ENCODE measurements at places on chromosomes 3 and 15.

DNA sequence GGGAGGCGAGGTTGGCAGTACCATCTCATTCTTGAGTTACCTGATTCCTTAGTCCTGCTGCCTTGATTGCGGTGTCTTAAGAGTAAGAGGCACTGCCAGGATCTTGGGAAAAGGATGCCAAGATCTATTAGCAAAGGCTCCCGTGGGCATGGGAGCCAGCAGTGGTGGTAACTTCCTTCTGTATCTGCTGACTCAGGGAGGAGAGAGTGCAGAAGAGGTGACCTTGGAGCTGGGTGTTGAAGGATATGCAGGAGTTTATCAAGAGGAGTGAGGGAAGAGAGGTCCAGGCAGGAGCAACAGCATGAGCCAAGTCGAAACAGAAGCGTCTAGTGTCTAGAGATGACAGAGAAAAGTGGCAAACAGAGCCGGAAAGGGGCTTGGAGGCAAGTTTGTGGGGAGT lies 4.5 kb downstream of the MESP2 start:
- no peak for DNase-seq

DNA sequence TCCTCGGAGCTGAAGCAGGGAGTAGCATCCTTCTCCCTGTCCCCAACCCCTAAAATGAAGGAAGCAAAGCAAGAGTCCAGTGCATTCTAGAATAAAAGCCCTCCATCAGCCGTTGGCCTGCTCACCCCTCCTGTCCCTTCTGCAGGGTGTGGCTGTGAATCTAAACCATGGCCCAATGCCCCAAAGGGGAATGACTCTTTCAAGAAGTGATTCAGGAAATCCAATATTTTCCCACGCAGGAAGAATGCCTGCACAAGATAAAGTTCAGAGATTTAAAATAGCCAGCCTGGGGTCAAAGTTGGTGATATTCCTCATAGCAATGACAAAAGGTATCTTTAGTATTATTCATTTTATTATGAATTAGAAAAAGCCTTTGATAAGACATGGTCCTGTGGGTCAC lies 38.5 kb downstream of the SLCO2A1 start:
- DNase-seq: no peak

DNA sequence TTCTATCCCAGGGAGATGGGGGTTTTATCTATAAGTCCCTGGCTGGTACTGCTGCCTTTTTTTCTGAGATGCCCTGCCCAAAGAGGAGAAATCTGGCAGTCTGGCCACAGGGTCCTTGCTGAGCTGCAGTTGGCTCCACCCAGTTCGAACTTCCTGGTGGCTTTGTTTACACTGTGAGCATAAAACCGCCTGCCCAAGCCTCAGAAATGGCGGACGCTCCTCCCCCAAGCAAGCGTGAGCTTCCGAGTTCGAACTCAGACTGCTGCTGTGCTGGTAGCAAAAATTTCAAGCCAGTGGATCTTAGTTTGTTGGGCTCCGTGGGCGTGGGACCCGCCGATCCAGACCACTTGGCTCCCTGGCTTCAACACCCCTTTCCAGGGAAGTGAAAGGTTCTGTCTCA lies 126.8 kb upstream of the SUCLG2 start:
- DNase-seq: no peak

GRCh38 chr3:1805331-1805730 lies 293.3 kb upstream of the CNTN4 start:
- DNase-seq: no peak

- no peak for DNase-seq
Observed at GRCh38 chr15:96978937-96979473, 648.5 kb downstream of the NR2F2 start.

GRCh38 chr3:14460342-14461005 lies 58.1 kb downstream of the SLC6A6 start:
- no peak for DNase-seq

DNA sequence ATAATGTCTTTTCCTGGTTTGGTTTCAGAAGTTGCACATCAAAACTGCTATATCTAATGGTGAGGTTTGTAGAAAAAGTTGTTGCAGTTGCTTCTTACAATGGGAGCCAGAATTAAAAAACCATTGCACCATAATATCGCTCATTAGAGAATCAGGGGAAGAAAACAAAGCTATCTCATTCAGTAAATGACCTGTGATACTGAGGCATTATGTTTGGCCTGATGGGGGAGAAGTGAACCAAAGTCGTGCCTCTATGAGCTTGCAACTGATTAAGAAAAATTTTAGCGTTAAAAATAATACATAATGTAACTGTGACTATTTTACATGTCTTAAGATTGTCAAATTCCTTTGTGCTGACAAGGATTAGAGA lies 60.2 kb upstream of the ARHGEF26 start:
- DNase-seq: no peak

DNA sequence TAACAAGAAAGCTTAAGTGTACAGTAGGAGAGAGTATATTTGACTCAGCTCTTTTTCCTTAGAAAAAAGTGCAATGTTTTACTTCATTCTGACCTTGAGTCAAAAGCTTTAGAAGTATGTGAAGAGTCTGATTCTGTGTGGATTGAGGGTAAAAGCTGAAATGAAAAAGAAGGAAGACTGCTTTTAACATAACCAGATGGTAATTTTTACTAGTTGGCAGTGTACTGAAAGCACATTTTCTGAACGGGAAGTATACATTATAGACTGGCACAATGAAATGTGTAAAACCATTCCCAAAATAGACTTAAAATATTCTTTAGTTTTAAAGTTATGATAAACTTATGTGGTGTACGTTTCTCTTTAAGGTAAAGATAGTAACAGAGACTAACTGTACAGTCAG lies 197.8 kb upstream of the ZNF717 start:
- no peak for DNase-seq

- no peak for DNase-seq
Observed at GRCh38 chr3:148998297-148998696, 7.0 kb downstream of the GYG1 start.

- DNase-seq: no peak
Observed at GRCh38 chr3:29565236-29565635, 284.4 kb downstream of the RBMS3 start.

DNA sequence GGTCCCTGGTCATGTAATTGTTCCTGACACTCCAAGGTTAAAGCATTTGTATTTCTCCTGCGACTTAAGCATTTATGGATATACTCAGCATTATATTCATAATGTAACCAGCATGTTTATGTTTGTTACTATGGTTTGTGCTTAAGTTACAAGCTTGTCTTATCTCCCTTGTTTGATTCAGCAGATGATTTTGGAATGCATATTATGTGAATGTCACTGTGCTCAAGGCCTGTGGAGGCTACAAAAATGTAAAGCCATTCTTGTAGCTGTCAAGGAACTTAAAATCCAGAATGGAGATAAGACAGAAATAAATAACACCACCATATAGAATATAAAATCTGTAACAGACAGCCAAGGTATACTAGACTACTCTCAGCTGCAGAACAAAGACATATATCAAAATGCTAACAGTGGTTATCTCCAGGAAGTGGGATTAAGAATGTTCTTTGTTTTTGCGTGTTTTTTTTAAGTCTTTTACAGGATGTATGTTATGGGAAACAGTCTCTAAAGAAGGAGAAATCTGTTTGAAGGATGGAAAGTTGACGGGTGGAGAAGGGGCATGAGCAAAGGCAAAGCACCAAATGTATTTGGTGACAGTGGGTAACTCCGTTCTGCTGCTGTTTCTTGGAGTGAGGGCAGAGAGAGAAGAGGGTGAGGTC lies 61.4 kb downstream of the IGF2BP2 start:
- no peak for DNase-seq

GRCh38 chr3:194475978-194476377 lies 10.8 kb downstream of the ATP13A3 start:
- no peak for DNase-seq

GRCh38 chr3:150912501-150912900 lies 7.3 kb upstream of the MINDY4B start:
- no peak for DNase-seq

DNA sequence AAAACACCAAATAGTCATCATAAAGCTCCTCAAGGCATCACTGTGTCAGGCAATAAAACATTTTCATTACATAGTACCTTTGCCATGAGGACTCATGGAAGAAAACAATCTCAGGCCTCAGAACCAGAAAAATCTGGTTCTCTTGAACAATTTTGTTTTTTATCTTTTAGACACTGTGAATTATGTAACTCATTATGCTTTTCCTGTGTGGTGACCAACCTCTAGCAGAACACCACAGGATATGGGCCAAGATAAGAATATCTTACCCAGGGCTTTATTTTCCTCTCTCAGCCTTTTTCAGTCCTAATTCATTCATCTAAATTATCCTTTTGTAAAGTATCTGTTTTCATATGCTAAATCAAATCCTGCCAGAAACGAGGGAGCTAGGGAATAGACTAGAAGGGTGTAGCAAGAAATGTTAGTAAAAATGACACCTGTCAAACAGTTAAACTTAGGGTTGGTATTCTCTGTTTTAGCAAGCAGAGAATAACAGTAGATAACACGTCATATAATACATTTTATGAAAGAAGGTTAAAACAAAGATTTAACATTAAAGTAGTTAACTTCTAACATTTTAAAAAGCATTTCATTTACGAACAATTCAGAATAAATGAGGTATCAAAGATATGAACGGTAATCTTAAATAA lies 111.1 kb downstream of the FBXL22 start:
- no peak for DNase-seq

DNA sequence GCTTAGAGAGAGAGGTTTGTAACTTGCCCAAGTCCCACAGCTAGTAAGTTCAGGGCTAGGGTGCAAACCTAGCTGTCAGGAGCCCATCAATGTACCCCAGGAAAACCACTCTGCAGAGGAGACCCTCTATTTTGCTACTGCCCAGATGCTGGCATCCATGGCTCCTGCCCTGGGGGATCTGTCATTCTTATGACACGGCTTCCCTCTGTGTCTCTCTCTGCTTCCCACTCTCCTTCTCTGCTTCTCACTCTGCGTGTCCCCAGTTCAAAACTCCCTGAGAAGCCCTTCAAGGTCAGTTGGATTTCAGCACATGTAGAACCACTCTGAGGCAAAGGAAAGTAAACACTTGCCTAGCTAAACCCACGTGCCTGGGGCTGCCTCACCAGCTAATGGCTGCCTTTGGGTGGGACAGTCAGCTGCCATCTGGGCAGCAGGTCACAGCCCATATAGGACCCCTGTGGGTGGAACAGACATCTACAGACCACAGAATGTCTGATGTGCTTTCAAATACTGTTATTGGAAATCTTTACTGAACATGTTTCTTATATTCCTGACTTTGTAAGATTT lies 29.4 kb upstream of the SLCO2A1 start:
- no peak for DNase-seq

GRCh38 chr3:58059349-58060321 lies 51.4 kb downstream of the FLNB start:
- DNase-seq: no peak

- DNase-seq: no peak
Observed at GRCh38 chr3:42683875-42684598, 1.3 kb upstream of the KLHL40 start.

- no peak for DNase-seq
Observed at GRCh38 chr3:149145356-149145755, 15.9 kb downstream of the HPS3 start.

DNA sequence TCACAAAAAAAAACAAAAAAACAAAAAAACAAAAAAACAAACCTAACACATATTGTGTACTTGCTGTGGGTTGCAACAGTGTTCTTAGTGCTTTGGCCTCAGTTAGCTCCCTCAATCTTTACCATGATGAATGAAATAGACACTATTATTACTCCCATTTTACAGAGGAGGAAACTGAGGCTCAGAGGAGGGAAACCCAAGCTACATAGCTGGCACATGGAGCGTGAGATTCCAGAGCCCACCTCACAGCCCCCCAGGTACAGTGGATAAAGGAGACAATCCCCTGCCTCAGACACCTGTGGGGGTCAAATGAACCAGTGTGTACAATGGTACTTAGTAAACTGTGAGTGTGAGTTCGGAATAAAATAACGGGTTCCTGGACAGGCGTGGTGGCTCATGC lies 104.9 kb upstream of the SMAD3 start:
- DNase-seq: no peak

DNA sequence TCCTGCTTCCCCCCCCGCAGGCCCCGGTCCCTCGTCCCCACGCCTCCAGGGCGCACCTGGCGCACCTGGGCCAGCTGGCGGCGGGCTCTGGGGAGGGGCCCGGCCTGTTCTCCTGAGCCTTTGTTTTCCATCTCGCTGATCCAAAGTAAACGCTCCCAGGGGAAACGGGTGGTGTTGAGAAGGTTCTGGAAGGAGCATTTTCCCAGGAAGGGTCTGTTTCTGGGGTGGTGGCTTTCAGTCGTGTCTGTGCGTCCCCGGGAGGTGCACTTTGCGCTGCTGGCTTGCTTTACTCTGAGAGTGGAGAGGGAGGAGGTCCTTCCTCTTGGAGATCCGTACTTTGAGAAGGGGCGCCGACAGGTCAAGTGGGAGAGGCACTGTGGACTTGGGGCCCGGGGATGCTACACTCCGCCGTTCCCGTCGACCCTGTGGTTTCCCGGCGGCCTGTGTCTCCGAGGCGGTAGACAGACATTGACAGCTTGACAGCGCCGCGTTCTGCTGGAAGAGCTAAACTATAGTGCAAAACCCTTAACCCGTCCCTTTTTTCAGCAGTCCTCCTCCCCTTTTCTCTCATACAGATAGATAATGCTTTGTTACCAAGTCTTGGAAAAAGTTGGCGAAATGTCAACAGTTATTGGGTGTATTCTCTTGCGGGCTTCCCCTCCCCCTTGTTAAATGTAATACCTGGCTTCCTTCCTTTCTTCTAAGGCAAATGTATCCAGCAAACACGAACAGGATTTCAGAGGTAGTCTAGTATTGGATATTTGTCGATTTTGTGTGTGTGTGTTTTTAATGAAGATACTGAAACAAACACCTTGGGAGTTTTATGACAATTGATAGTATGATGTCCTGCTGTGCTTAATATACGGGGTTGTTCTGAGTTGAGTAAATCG lies 6.5 kb downstream of the TPM1 start:
- peak; percentile 12 for DNase-seq

DNA sequence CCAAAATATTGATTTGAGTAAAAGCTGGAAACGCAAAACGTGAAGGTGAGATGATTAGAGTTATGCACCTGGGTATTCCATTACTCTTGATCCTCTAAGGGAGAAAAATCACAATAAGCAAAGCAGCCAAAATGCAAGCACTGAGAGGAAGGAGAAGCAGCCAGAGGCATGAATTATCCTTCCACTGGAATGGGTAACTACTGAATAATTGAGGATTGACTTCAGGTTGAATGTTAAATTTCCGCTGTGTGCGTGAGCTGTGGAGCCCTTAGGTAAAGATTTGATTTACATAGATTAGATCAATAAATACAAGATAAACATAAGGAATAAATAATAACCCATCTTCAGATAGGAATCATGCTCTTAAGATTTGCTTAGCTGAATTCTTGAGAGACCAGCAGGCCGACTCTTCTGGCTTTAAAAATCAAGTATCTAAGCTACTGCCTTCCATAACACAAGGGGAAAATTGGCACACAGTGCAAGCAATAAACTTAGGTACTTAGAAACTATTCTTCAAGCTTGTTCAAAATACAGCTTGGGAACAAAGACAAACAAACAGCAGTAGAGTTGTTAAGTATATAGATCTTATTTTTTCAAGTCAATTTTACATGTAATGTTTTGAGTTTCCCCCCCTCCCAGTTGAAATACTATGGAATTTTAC lies 1459.5 kb downstream of the ZPLD1 start:
- DNase-seq: no peak
